Cerebellum (tissue), 4 donors: ENCODE measurements at places on chromosomes 12 and 14.

GRCh38 chr14:39666386-39666785 is 234.2 kb upstream of the FBXO33 start:
- no peak for DNase-seq

GRCh38 chr12:75483431-75483830 is 2.9 kb downstream of the GLIPR1 start:
- DNase-seq = no peak

GRCh38 chr12:66453120-66453519 is 150.8 kb downstream of the HELB start:
- no peak for DNase-seq

GRCh38 chr12:68943848-68944247 is 10.9 kb upstream of the CPM start:
- DNase-seq = no peak

- no peak for DNase-seq
Measured at GRCh38 chr12:110916295-110916875, 4.0 kb downstream of the MYL2 start.

DNA sequence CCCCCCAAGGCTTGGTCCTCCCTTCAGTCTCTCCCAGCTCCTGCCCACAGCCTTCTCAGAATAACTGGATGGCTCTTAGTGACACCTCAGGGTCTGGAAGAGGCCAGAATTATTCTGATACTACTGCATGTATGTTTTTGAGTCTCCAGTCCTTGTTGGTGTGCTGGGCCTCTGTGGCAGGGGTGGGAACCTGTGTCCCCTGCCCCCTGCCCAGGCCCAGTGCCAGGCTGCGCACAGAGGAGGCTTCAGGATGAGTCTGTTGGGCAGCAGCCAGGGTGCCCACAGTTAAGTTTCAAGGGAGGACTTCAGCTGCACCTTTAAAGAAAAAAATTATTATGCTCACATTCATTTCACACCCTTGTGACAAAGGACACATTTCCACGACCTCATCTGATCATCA is 348.3 kb downstream of the CACNA1C start:
- DNase-seq = no peak
